ENCODE measurements at places on chromosomes 7 and 10.
A peak's percentile ranks its signal among the peaks of the same experiment; 100 is the strongest.

DNA sequence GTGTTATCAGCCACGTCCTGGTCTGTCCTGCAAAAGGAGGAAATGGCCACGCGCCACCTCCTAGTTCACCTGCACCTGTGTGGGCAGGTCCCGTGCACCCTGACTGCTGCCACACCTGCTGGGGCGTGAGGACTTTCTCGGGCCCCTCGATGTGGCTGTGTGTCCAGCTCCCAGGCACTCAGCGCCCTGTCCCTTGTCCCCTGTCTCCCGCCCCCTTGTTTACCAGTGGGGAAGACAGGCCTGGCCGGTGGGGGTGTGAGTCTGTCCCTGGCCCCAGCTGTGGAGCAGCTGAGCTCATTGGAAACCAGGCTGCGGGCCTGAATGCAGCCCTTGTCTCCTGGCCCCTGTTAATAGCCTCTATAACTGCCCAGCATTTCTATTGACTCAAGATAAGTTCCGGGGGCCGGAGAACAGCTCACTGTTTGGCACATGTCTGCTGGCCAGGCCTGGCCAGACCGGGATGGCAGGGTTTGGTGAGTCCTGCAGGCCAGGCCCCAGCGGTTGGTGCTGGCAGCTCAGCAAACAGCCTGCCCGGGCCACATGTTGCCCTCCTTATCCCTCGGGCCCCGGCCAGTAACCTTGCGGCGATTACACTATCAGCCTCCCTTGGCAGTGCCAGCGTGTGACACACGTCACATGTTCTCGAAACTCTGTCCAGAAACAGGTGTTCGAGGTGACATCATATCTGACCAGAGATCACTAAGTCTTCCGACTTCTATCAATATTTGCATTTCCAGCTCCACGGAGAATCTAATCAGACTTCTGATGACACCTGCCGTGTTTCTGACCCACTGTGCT, 52.1 kb downstream of the FOXL3 start:
- no peak for DNase-seq

- DNase-seq: no peak
Observed at GRCh38 chr7:135275971-135276580, 42.4 kb downstream of the STRA8 start.

GRCh38 chr7:131189488-131189887, 138.2 kb upstream of the MKLN1 start:
- DNase-seq: no peak

DNA sequence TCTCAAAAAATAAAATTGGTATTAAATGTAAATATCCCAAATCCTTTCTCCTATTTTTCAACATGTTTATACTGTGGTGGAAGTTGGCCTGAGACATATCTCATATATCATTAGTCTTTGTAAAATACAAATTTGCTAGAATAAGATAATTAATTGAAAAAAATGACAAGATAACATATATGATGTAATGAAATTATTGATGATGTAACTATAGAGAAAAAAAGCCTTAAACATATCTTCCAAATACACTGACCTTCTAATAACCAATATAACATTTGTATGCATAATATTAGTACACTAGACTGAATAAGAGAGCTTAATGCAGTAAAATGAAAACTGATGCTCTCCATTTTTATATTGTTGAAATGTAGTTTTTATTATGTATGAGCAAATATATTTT, 104.3 kb downstream of the PRKG1 start:
- no peak for DNase-seq

DNA sequence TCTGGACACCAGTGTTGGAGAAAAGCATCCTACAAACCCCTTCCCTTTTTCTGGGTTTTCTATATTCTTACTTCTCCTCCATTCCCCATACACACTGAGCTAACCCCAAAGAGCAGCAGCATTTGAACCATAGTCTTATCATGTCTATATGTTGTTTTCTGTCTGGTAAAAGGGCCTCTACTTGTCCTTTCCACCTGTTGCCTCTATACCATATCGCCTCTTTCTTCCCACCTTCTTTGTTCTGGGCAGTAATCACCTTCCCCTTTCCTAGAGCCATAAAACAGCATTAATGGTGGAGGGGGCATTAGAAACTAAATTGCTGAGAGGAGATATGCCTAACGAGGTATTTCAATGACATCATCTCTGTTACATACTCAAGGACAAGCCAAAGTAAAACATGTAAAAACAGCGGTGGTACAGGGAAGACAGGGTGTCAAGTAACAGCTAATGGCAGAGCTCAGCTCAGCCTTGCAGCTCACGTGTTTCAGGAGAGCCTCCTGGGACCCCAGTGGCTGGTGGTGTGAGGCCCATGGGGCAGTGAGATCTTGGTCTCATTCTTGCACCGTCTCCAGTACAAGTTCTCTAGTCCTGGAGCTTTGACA, 20.6 kb downstream of the NPY start:
- DNase-seq: no peak

GRCh38 chr10:44572146-44572545, 187.2 kb upstream of the CXCL12 start:
- DNase-seq: no peak

GRCh38 chr10:116798859-116799258, 50.4 kb upstream of the ENO4 start:
- DNase-seq: no peak

- DNase-seq: no peak
Observed at GRCh38 chr7:101957744-101958525, 140.5 kb downstream of the CUX1 start.

- DNase-seq: no peak
Observed at GRCh38 chr10:99369551-99369950, 40.4 kb downstream of the CNNM1 start.

DNA sequence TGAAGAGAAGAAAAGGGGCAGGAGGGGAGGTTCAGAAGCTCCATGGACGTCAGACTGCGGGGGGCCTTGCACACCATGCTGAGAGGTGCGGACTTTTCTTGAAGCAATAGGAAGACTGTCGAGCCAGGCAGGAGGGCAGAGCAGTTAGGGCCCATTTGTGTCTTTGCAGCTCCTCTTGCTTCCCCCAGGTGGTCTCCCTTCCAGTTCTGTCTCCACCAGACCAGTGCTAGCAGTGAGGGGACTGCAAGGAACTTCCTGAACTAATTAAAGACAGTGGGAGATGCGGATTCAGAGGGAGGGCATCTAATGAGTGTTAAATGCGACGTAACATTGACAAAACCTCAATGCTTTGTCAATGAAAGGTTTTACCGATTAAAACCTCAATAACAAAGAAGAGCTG, 225.4 kb downstream of the USP6NL start:
- no peak for DNase-seq

DNA sequence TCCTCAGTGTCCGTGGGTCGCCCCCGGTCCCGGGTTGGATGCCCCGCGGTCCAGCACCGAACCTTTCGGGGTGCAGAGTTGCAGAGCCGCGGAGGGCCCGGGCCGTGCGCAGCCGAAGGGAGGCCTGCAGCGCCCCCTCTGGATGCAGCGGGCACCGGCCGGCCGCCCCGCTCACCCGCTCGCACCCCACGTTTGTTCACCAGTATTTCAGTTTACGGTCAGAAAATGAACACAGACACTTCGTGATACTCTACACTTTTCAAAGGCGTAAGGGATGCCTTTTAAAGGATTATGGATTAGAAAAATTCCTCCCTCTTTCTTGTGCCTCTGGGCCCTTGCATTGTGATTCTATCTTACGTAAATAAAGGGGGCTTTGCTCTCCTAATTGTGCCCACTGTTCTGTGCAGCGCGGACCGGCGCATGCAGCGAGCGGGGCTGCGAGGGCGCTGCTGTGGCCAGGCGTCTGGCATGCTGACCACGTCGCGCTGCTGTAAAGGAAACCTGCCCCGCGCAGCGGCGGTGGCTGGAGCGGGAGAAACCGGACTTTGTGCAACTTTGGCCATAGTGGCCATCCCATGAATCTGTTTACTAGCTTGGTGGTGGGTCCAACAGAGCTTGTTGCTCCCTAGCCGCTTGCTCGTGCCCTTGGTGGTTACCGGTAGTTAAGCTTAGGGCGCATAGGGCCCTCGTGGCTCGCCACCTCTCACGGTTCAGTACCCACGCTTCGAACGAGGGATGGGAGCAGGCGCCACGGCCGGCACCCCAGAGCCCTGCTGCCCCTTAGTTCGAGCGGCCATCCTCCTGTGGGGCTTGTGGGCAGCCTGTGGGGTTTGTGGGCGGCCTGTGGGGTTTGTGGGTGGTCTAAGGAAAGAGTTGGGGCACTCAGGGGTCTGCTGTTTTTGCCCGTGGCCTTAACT, 739 bp upstream of the MEST start:
- peak; percentile 49 for DNase-seq

DNA sequence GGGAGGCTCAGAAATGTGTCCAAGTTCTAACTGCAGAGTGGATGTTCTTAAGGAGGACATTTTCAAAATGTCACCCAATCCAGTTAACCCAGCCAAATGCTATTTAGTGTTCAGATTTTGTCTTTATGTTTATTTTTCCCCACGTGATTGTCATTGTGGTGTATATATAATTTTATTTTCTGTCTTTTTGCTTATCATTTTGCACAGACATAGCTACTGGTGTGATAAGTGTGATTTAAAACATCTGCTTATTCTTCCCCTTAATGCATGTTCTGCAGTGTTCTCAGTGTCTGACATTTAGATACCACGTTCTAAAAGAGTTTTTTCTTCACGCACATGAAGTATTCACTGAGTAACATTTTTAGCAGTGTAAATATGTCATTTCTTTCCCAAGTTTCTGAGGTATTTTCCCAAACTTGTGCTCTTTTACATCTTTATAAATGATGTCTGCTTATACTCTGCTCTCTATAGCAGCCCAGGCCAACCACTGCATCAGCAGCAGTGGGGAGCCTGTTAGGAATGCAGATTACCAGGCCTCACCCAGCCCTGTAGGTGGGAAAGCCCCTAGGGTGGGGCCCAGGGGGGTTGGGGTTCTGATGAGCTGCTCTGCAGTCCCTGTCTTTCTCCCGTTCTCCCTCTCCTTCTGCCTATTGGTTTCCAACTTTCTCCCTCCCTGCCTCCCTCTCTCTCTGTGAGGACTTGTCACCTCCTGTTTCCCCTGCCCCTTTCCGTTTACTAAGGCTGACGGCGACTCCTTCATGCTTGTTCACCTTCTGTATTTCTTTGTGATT, 20.8 kb downstream of the ADCY1 start:
- no peak for DNase-seq

DNA sequence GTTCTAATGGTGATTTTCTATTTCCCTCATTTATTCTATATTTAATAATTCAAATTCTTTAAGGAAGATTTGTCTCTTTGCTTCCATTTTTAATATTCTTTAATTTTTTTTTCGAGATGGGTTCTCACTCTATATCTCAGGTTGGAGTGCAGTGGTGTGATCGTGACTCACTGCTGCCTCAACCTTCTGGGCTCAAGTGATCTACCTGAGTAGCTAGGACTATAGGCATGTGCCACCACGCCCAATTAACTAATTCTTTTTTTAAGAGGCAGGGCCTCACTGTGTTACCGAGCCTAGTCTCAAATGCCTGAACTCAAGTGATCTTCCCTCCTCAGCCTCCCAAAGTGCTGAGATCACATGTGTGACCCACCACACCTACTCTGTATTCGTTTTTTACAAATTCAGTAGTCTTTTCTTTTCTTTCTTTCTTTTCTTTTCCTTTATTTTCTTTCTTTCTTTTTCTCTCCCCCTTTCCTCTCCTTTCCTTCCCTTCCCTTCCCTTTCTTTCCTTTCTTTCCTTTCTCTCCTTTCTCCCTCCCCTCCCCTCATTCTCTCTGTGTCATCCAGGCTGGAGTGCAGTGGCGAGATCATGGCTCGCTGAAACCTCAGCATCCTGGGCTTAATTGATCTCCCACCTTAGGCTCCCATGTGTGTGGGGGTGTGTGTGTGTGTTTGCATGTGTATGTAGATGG, 323.1 kb downstream of the ADK start:
- no peak for DNase-seq

- DNase-seq: no peak
Observed at GRCh38 chr7:1076184-1077072, 11.5 kb upstream of the GPER1 start.

GRCh38 chr10:67837541-67838314, at the start of gene DNAJC12:
TSS of gene DNAJC12 (minus strand) at chr10:67838188. CDS start at chr10:67838011, 177 bp downstream.
- no peak for DNase-seq

GRCh38 chr10:52318822-52319464, 4.9 kb downstream of the DKK1 start:
- no peak for DNase-seq

- DNase-seq: no peak
Observed at GRCh38 chr7:87424075-87424474, 51.4 kb downstream of the ABCB4 start.

GRCh38 chr10:12869427-12869826, 132.1 kb downstream of the CCDC3 start:
- DNase-seq: no peak

DNA sequence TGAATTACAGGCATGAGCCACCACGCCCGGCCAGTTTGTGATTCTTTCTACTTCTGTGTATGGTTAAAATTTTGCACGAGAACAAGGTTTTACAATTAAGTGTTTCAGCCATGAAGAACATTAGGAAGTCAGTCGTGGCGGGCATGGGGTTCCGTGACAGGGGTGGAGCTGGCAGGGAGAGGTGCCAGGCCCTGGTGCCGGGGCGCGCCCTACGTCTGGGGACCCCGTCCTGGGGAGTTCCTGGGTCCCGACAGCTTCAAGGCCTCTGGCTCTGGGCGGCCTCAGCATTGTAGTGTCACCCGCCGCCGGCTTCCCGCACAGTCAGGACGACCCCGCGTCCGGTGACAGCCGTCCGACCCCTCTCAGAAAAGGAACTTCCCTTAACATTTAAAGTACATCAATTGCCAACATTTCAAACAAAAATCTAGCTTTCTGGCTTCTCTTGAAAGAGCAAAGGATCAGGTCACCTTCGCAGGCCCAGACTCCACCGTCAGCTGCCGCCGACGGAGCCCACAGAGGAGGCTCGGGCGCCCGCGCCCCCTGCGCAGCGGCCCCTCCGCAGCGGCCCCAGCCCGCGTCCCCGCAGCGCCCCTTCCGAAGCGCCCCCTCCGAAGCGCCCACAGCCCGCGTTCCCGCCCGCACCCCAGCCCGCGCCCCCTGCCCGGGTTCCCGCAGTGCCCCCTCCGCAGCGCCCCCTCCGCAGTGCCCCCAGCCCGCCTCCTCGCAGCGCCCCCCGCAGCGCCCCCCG, 23.2 kb upstream of the MKI67 start:
- DNase-seq: no peak

DNA sequence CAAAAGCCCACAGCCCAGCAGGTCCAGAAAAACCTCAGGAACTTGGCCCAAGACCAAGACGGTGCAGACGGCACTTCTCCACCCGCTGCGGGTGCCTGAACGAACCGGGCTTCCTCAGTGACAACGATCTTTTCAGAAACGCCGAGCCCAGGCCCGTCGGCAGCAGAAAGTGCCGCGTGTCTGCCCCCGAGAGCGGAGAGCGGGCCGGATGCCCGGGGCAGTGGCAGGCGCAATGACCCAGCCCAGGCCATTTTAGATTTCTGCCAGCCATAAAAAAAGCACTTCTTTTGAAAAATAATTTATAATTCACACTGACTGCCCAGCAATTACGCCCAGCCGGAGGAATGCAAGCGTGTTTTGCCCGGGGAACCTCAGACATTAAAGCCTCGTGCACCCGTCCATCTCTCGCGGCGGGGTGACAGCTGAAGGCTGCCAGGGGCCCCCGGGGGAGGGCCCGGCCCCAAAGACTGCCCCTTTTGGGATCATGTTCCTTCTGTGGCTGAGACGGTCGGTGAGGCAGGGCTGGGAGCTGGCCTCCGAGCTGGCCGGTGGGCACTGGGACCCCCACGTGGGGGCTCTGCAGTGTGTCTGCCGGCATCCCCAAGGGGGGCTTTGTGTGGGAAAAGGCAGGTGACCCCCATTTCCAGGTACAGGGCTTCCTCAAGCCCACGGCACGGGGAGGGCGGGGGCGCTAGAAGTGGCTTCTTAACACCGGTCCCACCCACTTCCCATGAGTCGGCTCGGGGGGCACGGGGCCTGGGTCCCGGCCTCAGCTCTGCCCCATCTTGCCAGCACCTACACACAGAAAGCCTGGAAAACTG, 71.3 kb upstream of the PDGFA start:
- no peak for DNase-seq
